ENCODE measurements at places on chromosomes 1 and 21.
A peak's percentile ranks its signal among the peaks of the same experiment; 100 is the strongest.

GRCh38 chr21:19326531-19327319, 923.1 kb upstream of the TMPRSS15 start:
- DNase-seq, result no peak

GRCh38 chr1:220182111-220182510, 88.2 kb downstream of the IARS2 start:
- no peak for DNase-seq

DNA sequence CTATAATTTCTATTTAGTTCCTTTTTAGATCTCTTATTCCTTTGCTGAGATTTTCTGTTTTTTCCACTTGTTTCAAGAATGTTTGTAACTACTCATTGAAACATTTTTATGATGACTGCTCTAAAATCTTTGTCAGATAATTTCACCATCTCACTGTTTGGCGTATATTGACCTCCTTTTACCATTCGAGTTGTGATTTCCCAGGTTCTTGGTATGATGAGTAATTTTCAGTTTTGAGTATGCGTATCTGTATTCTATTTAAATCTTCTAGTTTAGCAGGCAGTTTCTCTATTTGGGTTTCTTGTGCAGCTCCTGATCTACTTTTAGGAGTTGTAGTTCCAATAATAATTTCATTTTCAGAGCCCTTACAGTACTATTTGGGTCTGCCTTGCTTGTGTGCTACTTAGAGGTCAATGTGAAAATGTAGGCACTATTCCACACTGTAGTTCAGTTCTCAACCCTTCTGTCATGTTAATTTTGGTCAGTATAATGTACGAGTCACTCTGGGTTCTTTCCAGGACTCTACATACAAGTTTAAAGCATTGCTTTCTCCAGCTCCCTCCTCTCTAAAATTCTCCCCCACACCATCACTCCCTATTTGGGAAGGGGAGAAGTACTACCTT, 115.5 kb downstream of the ACBD6 start:
- no peak for DNase-seq

GRCh38 chr21:39096754-39097153, 86.5 kb downstream of the PSMG1 start:
- no peak for DNase-seq

DNA sequence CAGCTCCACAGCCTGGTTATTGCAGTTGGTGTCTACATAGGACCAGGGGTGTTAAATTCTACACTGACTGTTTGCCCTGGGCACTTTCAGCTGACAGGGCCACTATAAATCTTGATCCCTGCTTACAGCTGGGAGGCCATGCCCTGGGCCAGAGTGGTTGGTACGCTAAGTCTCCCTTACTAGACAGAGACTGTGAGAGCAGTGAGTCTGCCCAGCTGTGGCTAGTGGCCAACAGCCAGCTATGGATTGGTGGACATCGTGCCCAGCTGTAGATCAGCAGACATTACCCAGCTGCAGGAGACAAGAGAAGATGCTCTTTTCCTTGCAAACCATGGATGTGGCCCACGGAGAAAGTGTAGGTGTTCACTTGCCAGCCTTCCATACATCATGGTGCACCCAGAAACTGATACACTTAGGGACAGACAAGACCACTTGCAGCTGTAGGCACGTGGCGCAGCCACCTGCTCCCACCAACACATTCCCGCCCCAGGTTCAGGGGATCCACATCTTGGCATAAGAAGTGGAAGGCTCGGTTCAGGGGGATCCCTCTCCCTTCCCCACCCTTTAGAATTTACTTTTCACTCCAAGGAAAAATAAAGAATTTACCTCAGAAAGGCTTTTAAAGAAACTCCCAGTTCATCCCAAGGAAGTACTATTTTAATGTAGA, 16.4 kb upstream of the PAX7 start:
- DNase-seq, result no peak

- DNase-seq, result no peak
These were observed 25.6 kb downstream of the ZYG11B start for GRCh38 chr1:52751589-52752483.

DNA sequence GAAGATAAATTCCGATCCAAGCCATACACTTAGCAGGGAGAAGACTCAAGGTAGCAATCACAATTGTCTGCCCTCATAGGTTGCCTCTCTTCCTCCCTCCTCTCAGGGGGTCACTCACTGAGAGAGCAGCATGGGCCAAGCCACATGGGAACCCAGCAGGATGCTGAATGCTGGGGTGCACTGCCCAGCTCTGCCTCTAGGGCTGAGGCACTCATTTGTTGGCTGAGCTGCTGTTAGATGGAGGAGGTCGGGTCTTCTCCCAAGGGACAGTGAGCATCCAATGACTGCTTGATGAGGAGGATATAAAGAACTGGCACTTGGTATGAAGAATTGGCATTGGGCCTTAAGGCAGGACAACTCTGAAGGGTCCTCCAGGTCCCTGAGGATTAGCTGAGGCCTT, 418.8 kb downstream of the SIPA1L2 start:
- DNase-seq, result no peak

- DNase-seq, result no peak
These were observed 16.2 kb downstream of the ZSCAN20 start for GRCh38 chr1:33488624-33489023.

DNA sequence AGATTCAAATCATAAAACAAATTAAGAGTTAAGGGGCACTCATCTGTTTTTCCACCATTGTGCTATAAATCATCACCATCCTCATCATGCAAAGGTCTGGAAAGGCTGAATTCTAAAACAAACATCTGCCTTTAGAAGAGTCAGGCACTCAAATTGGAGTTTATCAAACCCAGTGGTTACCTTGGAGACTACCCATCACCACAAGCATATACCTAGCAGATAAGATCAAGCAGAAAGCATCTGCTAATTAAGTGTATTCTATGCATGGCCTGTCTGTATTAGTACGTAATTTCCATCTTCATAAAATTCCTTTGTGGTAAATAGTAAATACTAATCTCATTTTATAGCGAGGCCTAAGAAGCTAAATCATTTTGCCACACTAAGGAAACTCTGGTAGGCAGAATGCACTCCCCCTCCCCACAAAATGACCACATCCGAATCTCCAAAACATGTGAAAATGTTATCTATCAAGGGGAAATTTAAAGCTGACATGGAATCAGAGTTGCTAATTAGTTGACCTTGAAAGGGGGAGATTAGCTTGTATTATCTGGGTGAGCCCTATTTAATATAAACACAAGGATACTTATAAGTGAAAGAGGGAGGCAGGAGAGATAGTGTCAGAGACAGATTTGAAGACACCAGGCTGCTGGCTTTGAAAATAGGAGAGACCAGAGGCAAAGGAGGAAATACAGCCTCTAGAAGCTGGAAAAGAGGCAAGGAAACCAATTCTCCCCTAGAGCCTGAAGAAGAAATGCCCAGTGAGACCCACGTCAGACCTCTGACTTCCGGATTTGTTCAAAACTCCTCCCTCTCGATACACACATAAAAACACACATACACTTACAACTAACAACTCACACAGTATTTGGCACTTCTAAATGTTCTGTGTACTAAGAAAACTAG, 23.2 kb downstream of the ARID4B start:
- peak; percentile 80 for DNase-seq

GRCh38 chr1:2290171-2290578, 62.1 kb downstream of the SKI start:
- no peak for DNase-seq

- no peak for DNase-seq
These were observed 30.6 kb downstream of the EPS15 start for GRCh38 chr1:51488372-51489050.

DNA sequence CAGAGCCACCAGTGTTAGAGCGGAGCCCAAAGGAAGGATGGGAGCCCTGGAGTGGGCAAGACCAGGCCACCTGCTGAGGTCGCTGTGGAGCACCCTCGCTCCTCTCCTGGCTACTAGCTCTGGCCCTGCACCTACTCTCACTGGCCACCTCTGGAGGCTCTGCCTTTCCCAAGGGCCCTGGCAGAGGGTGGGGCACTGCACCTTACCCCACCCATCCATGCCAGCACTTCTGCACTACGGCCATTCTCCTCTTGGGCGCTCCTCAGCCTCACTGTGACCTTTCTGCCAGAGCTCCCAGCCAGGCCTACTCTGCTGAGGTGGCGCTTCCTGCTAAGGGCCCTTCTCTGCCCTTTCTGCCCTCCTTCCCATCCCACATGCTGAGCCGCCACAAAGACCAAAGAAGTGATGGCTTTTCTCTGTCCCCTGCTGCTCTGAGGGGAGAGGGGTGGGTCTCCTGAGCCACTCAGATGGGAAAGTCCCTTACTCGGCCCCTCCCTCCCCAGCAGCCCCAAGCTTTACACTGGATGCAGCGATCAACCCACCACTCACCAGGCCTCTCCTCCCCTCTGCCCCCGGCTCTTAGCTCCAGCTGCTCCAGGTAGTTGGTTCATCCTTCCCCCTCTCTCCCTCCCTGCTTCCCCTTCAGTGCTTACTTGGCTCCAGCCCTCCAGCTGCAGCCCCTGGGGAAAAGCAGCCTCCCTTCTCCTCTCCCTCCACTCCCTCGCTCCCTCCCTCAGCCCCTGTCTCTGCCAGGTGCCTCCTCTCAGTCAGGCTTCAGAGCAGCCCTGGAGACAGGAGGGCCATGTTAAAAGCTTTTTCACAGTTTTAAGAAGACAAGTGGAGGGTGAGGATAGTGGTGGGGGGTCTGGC, 14.8 kb upstream of the TMEM222 start:
- no peak for DNase-seq

GRCh38 chr1:215636258-215636965, 69.3 kb downstream of the KCTD3 start:
- DNase-seq, result no peak

DNA sequence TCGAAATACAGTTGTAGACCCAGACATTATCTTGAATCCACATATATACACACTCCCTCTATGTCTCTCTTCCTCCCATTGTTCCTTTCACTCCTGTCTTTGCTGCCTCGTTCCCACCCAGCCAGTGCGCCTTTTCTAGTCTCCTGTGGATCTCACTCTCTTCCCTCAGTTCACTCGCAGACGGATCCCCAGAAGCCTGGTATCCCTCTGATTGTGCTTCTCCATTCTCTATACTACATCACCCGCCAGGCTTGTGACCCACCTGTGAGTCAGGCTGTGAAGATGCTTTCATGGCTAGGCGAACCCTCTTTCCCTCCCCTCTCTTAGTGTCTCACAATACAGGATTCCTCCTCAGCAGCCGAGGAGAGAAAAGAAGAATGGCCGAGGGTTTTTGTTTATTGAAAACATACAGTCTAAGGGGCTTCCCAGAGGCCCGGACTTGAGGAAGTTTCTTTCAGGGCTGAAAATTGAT, 1.5 kb downstream of the HCN3 start:
- DNase-seq, result no peak

- no peak for DNase-seq
These were observed 205.7 kb downstream of the FOXD2 start for GRCh38 chr1:47643306-47644211.

- DNase-seq, result no peak
These were observed 78.7 kb upstream of the TSPAN2 start for GRCh38 chr1:115168026-115168425.

All from CD4-positive, alpha-beta T cell treated with Interleukin-10 for 1 hour (primary cell).